ENCODE measurements at places on chromosomes 7 and 10.

GRCh38 chr7:117667456-117667855 is 187.6 kb downstream of the CFTR start:
- H3K27me3 ChIP-seq = peaks cover 6% of the 10 kb centered on the region
- H3K27ac ChIP-seq = no peak overlapping the region
- DNase-seq = no peak
- H3K36me3 ChIP-seq = no peaks in the 10 kb centered on the region
- H3K4me3 ChIP-seq = no peak overlapping the region

DNA sequence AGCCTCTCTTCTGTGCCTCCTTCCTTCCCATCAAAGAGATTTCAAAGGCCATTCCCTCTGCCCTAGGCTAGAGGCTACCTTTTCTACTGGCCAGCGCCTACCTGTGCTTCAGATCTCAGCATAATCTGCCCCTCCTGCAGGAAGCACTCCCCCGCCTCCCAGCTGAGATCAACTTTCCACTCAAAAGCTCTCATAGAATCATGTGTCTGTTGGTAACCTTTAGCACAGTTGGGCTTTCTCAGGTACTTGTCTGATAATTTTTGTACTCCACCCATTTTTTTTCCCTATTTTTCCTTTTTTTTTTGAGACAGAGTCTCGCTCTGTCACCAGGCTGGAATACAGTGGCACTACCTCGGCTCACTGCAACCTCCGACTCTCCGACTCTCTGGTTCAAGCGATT is 231.0 kb upstream of the PRSS58 start:
- H3K27me3 ChIP-seq = peaks cover 29% of the 10 kb centered on the region
- no peak overlapping the region for H3K27ac ChIP-seq
- H3K4me1 ChIP-seq = no peaks in the 10 kb centered on the region
- no peak overlapping the region for H3K4me3 ChIP-seq

- DNase-seq = no peak
- no peaks in the 10 kb centered on the region for H3K27me3 ChIP-seq
- H3K27ac ChIP-seq = no peak overlapping the region
- H3K4me1 ChIP-seq = peaks cover 9% of the 10 kb centered on the region
- H3K4me3 ChIP-seq = no peak overlapping the region
Observed at GRCh38 chr7:117200786-117201458, 121.9 kb downstream of the WNT2 start.

- peaks cover 16% of the 10 kb centered on the region for H3K36me3 ChIP-seq
- DNase-seq = no peak
- H3K27ac ChIP-seq = no peak overlapping the region
- H3K4me3 ChIP-seq = no peak overlapping the region
- H3K27me3 ChIP-seq = no peaks in the 10 kb centered on the region
Observed at GRCh38 chr7:92403760-92404074, 43.6 kb upstream of the GATAD1 start.

DNA sequence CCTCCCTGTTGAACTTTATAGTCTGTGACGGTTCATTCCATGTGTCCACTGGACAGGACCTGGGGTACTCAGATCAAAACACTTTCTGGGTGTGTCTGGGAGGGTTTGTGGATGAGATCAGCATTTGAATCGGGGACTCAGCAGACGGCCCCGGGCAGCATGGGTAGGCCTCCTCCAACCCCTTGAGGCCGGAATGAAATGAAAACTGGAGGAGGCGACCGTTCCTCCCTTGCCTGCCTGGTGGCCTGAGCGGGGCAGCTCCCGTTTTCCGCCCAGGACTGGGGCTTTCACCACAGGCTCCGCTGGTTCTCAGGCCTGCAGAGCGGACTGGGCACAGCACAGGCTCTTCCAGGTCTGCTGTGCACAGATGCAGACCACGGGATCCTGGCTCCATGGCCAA is 247.7 kb downstream of the MAD1L1 start:
- no peak overlapping the region for H3K27ac ChIP-seq
- no peak overlapping the region for H3K4me3 ChIP-seq
- no peaks in the 10 kb centered on the region for H3K4me1 ChIP-seq
- no peaks in the 10 kb centered on the region for H3K36me3 ChIP-seq
- DNase-seq = no peak

- H3K4me3 ChIP-seq = no peak overlapping the region
- H3K36me3 ChIP-seq = peaks cover 33% of the 10 kb centered on the region
- no peaks in the 10 kb centered on the region for H3K27me3 ChIP-seq
- H3K27ac ChIP-seq = no peak overlapping the region
Observed at GRCh38 chr7:139249179-139249810, 18.3 kb downstream of the UBN2 start.

Measured in GM23248 (cell line).